GM18507 (cell line): ENCODE measurements at places on chromosomes 7 and 10.

DNA sequence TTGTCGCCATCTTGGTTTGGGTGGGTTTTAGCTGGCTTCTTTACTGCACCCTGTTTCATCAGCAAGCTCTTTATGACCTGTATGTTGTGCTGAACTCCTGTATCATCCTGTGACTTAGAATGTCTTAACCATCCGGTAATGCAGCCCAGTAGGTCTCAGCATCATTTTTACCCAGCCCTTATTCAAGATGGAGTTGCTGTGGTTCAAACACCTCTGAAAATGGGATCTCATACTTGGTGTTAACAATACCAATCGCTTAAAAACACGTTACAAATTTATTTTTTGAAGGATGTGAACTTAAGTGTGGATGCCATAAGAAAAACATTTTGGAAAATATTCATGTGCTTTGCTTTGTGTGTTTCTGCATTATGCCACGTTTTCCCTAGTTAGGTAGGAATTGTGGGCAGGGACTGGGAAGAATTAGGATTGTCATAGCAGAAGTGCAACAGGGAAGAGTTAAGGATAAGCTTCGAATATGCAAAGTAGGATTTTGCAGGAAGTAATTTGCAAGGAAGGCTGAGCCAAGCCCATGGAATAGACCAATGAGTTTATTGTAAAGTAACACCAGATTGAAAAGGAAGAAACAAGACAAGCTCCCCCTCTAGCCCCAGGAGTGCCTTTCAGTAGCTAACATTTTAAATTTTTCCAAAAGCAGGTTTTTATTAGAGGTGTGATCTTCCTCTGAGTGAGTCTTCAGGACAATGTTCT is 56.4 kb downstream of the PRR15 start:
- DNase-seq: no peak

GRCh38 chr7:149715476-149715875 is 57.9 kb downstream of the ZNF467 start:
- DNase-seq: no peak

- DNase-seq: peak; percentile 43
These were observed 29.8 kb downstream of the ADAP1 start for GRCh38 chr7:924541-925231.

DNA sequence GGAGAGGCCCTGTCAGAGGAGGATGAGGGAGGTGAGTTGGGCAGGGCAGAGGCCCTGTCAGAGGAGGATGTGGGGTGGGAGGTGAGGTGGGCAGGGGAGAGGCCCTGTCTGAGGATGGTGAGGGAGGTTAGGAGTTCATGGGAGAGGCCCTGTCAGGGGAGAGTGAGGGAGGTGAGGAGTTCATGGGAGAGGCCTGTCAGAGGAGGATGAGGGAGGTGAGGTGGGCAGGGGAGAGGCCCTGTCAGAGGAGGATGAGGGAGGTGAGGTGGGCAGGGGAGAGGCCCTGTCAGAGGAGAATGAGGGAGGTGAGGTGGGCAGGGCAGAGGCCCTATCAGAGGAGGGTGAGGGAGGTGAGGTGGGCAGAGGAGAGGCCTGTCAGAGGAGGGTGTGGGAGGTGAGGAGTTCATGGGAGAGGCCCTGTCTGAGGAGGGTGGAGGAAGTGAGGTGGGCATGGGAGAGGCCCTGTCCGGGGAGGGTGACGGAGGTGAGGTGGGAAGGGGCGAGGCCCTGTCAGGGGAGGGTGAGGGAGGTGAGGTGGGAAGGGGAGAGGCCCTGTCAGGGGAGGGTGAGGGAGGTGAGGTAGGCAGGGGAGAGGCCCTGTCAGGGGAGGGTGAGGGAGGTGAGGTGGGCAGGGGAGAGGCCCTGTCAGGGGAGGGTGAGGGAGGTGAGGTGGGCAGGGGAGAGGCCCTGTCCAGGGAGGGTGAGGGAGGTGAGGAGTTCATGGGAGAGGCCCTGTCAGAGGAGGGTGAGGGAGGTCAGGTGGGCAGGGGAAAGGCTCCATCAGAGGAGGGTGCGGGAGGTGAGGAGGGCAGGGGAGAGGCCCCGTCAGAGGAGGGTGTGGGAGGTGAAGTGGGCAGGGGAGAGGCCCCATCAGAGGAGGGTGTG is 73.7 kb downstream of the INPP5A start:
- DNase-seq: no peak

DNA sequence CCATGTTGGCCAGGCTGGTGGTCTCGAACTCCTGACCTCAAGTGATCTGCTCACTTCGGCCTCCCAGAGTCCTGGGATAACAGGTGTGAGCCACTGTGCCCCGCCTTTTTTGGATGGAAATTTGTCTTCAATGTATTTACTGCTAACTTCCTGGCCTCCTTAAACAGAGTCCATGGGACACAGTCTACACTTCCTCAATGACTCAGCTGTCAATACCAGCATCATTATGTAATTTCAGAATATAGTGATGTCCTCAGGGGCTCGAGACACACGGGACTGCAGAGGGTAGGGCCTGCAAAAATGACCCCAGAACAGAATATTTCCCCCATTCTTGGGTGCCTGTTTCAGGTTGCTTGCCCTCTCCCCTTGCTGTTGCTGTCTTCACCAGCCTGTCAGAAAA is 31.1 kb downstream of the CAMK2G start:
- no peak for DNase-seq

DNA sequence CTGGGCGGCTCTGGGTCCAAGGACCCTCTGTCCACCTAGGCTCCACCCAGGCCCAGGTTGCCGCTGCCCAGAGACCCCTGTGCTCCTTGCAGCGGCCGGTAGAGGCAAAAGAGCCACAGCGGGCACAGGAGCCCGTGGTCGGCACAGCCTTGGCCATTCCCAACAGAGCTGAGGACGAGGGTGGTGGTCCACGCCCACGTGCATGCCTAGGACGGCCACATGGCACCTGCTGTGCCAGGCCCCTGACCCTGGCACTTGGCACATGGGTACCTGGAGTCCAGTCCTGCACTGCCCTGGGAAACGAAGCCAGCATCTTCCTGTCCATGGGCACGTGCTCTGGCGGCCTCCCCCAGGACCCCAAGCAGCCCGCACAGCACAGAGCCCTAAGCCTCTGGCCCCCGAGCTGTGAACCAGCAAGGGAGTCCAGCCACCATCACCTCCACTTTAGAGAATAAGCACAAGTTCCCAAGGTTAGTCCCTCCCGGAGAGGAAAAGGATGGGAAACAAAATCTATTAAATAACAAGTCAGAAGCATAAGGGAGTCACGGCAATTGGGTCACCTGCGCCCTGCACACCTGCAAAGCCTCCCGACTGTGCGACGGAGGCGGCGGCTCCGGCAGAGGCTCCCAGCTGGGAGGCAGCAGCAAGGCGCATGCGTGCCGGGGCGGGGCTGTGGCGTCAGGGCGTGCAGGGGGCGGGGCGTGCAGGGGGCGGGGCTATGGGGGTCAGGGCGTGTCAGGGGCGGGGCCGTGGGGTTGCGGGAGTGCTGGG is 59.1 kb downstream of the STK32C start:
- DNase-seq: peak; percentile 39

GRCh38 chr7:587767-588166 is 68.1 kb upstream of the PDGFA start:
- DNase-seq: no peak

- DNase-seq: no peak
These were observed 17.0 kb downstream of the ITIH5 start for GRCh38 chr10:7649673-7650300.

DNA sequence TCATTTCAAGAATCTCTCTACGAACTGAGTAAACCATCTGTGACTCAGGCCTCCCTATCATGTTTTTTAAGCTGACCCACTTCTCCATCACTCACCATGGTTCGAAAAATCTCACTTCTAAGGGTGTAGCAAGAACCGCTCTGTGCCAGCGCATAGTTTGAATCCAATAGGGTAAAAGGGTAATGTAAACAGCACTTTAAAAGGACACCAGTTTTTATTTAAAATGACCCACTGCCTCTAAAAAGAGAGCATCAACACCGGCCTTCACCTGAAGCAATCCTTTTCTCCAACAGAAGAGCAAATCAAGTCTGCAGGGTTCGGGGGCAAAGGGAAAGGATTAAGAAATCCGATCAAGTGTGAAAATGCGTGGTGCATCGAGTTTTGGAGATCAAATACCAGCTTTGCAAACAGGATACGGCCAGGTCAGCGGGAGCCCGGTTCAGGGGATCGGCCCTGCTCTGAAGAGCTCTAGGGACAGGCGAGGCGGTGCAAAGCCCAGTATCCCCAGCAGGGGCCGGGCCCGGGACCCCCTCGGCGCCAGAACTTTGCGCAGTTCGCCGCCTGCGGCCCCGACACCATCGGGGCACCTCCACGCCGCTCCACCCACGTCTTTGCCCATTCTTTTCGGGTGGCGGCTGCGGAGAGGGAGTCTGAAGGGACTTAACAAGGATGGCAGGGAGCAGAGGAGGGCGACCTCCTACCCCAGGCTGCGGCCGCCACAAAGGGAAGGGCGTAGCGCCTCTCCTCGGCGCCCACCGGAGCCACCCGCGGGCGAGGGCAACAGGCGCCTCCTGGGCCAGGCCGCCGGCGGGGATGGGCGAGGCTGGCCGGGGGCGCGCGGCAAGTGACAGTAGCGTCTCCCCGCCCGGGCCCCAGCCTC is 842 bp downstream of the NMT2 start:
- DNase-seq: peak; percentile 14

DNA sequence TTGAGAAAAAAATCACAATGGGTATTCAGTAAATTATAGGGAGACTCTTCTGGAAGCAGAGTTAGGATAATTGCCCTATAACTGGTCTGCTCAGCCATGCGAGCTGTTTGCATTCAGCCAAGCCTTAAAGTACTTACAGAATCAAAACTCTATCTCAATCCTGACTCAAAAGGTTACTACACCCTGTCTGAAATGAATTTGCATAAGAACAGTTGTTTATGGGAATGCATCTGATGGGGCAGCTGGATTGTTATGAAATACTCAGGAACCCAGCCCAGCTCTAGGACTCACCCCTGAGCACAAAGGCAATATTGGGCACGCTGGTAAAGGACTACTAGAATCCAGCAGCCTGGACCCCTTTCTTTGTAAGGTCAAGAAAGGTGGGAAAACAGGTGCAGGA is 38.8 kb downstream of the AKR1B15 start:
- no peak for DNase-seq

DNA sequence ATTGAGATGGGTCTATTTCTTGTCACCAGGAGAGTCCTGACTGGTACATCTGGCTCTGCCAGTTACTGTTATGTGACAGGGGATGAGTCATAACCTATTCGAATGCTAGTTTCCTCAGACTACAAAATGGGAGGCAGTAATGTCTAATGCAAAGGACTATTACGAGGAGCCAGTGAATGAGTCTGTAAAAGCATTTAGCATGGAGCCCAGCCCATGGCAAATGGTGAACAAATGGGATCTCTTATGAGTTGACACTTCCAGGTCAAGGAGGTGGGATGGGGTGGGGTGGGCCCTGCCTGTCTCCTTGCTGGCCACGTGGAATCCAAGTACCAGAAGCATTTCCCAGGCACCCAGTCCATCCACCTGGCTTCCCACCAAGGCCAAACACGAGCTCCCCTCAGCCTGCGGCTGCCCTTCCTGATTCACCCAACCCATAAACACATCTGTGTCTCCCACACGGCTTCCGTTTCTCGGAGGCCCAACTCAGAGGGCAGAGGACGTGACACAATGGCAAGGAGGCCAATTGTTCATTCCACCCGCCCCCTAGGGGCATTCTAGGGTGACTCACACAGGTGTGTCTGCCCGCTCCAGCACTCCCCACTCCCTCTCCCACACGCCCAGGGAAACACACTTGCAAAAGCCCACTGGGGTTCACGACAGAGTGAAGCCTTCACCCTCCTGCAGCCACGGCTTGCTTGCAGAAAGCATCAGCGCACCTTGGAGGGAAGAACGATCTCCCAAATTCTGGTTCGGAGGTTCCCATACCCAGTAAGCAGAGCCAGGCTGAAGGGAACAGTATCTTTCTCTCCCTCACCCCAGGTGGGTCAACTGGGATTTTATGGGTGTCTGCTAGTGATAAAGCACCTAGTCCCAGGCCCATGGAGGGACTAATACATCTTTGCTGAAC is 109.8 kb downstream of the SH3PXD2A start:
- DNase-seq: no peak

- DNase-seq: no peak
These were observed 64.8 kb downstream of the TNS3 start for GRCh38 chr7:47516985-47517600.

DNA sequence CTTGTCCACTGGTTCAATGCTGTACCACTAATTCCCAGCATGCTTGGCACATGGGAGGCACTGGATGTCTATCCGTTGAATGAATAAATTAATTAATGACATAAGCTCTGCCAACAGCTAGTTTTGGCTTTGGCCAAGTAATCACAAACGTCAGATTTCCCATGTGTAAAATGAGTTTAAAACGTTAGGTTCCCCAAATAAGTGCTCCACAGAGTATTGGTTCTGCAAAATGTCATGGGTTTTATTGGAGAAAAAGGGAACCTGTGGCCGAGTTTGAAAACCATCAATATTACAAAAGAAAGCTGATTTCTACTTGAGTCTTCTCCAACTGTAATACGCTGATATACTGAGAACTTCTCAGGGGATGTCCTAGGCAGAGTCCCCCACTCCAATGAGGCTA is 23.2 kb downstream of the ELMO1 start:
- DNase-seq: no peak

DNA sequence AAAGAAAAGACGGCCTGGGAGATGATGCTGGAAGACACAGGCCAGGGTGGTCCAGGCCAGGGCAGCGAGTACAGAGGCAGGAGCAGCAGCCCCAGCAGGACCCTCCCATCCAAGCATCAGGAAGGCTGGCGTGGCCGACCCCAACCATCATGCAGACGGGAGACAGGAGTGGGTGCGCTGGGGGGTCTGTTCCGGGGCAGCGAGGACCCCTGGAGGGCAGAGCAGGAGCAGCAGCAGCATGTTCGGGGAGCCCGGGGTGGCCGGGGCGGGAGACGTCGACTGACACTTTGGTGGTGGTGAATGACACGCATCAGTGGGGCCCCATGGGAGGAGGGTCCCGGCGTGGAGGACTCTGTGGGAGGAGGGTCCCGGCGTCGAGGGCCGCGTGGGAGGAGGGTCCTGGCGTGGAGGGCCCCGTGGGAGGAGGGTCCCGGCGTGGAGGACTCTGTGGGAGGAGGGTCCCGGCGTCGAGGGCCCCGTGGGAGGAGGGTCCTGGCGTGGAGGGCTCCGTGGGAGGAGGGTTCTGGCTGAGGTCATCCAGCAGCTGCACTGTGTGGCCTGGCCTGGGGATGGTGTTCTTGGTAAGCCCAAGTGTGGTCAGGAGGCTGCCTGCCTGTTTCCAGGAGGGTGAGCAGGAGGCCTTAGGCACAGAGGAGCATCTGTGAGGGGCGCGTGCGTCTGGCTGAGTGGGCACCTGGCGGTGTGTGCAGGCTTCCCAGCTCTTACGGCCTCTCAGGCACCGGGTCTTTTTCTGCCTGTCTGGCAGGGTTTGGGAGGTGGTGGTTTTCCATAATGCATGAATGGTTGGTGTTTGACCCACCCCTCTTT is 38.9 kb downstream of the FAM20C start:
- DNase-seq: no peak

DNA sequence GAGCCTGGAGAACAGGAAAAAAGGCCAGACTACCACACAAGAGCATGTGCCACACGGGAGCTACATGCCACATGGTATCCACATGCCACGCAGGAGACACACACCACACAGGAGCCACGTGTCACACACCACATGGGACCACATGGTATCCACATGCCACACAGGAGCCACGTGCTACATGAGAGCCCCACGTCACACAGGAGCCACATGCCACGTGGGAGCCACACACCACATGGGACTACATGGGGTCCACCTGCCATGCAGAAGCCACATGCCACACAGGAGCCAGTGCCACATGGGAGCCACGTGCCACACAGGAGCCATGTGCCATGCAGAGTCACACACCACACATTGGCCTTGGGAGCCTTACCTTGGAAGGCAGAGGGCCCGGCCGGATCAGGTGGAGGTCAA is 244.4 kb upstream of the PPP2R2D start:
- DNase-seq: no peak

- DNase-seq: no peak
These were observed 420 bp upstream of the MINPP1 start for GRCh38 chr10:87504307-87504639.
